Osteocyte (in vitro differentiated cells): ENCODE measurements at places on chromosomes 1 and 21. TPM values are rescaled to one million over a fixed set of nuclear protein-coding genes. Genes with fewer than 3 reads are reported as not detected.

The HFM1 gene
- 0.29 and 0.35 TPM in 2 replicates for total RNA-seq

GRCh38 chr1:184222652-184223052 lies 164.2 kb upstream of the C1orf21 start:
- no peak for DNase-seq

GRCh38 chr21:32860399-32860798 lies 88.8 kb upstream of the PAXBP1 start:
- no peak for DNase-seq

DNA sequence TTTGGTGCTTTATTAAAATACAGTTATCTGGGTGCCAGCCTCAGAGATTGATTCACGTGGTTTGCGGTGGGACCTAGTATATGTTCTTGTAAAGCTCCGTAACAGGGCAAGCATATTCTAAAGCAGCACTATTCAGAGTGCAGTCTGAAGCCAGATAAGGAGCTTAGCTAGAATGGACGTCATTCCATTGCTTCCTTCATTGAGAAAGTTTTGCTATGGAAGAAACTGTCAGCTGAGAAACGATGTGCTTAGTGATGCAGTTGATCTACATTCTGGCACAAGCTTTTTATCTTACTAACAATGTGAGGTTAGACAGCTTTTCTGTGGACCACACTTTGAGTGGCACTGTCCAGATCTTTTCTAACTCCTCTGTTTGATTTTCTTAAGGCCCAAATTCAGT lies 26.2 kb downstream of the SLC44A3 start:
- DNase-seq: no peak

- peak; percentile 81 for DNase-seq
Measured at GRCh38 chr1:41322835-41323234, 38.4 kb upstream of the FOXO6 start.
